ENCODE measurements at places on chromosomes 13 and 19. TPM values are rescaled to one million over a fixed set of nuclear protein-coding genes. Genes with fewer than 3 reads are reported as not detected.

DNA sequence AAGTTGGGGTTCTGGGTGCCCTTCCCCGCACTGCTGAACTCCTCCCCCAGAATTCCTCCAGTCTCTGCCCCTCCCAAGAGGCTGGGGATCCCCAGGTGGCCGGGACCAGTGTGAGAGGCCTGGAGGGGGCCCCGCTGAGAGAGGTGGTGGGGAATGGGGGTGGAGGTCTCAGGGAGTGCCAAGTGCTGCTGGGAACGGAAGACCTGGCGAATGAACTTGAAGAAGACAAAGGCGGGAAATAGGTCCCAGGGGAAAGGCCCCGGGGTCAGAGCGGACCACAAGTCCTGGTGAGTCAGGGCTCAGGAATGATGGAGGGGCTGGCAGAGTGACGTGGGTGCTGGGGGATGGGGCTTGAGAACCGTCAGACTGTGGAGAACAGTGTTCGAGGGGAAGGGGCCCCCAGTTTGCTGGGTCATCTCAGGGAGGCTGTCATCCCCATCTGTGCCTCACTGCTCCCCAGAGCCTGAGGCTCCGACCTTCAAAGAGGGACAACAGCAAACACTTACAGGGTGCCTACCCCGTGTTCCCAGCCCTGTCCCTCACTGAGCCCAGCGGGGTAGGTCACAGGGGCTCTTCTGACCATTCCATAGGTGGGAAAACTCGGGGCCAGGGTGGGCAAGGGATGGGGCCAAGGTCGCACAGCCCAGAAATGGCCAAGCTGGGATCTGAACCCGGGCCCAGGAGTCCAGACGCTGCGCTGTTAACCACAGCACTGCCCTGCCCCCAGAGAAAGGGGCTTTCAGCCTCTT is 16.0 kb upstream of the SEMA6B start:
- peak; percentile 49 for DNase-seq

GRCh38 chr19:13098277-13099072 is 4.2 kb downstream of the LYL1 start:
- no peak for DNase-seq

- DNase-seq, result no peak
These were observed 89.9 kb downstream of the COL4A2 start for GRCh38 chr13:110396913-110397381.

DNA sequence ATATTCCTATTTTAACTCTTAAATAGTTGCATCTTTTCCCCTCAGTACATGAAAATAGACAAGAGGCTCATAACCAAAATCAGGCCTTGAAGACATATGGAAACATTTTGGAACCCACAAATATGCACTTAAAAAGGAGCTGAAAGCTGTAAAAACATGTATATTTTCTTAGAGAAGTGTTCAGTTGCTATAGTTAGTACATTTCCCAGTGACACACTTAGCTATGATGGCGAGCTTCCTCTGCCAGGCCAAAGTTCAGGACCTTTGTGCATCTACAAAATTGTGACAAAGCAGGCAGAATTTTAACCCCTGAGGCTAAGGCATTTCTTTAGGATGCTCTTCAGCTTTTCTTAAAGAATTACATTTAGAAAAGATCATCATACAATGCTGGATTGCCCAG is 54.5 kb downstream of the RCBTB2 start:
- no peak for DNase-seq

GRCh38 chr13:39039041-39039440 is 785 bp downstream of the NHLRC3 start:
- no peak for DNase-seq

DNA sequence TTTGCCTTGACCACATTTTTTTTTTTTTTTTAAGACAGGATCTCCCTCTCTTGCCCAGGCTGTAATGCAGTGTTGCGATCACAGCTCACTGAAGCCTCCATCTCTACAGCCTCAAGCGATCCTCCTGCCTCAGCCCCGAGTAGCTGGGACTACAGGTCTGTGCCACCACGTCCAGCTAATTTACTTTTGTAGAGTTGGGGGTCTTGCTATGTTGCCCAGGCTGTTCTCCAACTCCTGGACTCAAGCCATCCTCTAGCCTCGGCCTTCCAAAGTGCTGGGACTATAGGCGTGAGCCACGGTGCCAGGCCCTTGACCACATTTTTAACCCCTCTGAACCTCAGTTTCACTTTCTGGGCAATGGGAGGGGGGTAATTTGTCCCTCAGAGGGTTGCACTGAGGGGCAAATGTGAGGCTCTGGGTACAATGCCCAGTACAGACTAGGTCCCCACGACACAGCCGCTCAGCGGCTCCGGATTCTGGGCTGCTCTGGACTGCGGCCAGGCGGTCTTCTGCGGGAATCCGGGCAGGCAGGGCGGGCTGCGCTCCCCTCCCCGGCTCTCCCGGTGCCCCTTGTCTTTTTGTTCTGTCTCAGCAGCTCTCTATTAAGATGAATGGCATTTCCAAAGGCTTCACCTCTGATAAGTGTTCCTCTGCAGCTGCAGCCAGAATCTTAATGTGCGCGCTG is 3.8 kb upstream of the ALOX5AP start:
- peak; percentile 50 for DNase-seq

DNA sequence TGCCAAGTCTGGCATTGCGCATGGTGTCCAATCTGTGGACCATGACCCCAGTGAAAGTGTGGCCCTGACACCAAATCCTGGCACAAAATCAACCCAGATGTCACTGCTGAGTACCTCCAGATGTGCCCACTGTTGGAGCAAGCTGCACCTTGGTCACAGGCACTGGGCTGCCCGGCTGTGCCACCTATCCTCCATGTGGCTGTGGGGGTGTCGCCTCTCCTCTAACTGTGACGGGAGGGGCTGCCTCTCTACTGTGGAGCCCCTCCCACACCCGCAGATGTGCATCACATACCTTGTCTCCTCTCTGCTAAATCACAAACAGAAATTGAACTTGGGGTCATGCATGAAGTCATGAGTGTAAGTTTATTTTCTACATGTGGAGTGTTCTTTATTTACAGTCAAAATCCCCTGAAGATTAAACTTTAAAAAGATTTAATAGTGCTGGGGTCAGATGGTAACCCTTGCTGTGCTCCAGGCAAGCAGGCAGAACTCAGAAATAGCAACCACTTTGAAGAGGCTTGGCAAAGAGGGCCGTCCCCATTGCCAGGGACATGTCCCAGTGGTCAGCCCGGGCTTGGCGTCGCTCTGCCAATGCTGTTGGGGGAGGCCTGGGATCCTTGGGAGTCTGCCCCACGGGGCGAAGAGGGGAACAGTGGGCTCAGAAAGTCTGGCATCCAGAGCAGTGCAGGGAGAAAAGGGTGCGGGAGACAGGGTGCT is 46.4 kb upstream of the ZNF536 start:
- no peak for DNase-seq

- no peak for DNase-seq
These were observed 55.7 kb downstream of the FAM216B start for GRCh38 chr13:42836930-42837690.

- no peak for DNase-seq
These were observed 826.7 kb downstream of the DIAPH3 start for GRCh38 chr13:59337070-59337469.

- no peak for DNase-seq
These were observed 36.4 kb upstream of the IGFL1 start for GRCh38 chr19:46192992-46193650.

DNA sequence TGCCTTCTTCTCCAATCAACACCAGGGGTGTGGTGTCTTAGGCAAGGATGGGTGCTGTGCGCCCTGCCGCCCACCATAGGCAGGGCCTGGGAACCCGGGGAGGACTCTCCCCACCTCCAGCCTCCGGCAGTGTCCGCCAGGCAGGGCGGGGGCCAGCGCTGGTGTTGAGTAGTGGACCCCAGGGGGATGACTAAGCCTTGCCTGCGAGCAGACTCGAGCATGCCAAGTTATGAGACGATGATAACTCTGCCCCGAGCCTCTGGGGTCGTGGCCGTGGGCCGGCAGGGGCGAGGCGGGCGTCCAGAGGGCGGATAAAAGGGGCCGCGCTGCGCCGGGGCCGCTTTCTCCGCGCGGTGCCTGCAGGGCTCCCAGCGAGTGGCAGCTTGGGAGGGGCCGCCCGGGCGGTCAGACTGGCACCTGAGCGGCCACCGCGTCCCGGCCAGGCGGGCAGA is at the start of gene MEDAG:
Gene MEDAG (plus strand): TSS at position 340 of the 452 bp plus-strand sequence. CDS start 245 bp downstream, outside the sequence.
- DNase-seq, result peak; percentile 58

GRCh38 chr19:53394522-53394973 is 401 bp upstream of the ZNF765 start:
- DNase-seq, result no peak

- no peak for DNase-seq
These were observed 563.5 kb upstream of the SLITRK5 start for GRCh38 chr13:87107651-87108050.

DNA sequence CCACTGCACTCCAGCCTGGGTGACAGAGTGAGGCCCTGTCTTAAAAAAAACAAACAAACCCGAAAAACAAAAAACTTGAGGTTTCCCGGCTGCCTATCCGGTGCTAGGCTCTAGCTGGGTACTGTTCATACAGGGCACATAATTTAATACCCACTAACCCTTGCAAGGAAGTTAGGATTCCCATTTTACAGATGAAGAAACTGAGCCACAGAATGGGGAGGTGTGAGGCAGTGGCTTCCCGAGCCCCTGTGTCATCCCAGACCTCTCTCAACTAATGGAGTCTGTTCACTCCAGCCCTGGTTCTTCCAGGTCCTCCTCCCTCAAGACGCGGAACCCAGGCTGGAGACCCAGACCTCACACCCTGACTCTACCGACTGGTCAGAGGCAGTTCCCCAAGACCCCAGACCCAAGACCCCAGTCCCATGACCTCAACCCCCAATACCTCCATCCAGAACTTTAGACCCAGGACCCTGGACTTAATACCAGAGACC is 576 bp downstream of the APBA3 start:
- no peak for DNase-seq

The GNG7 gene
- 6.2 TPM for total RNA-seq

The TMEM272 gene
- total RNA-seq, result 1.1 TPM

The KIR2DL4 gene
- not detected for total RNA-seq

The AP1M2 gene
- total RNA-seq, result 0.30 TPM

The METTL21C gene
- not detected for total RNA-seq
